Right kidney (tissue), 9 donors: ENCODE measurements at places on chromosomes 5 and 9.

GRCh38 chr9:130298662-130299279, 33.2 kb downstream of the HMCN2 start:
- no peak for DNase-seq

- no peak for DNase-seq
Observed at GRCh38 chr9:129031514-129031913, 3.4 kb upstream of the SH3GLB2 start.

DNA sequence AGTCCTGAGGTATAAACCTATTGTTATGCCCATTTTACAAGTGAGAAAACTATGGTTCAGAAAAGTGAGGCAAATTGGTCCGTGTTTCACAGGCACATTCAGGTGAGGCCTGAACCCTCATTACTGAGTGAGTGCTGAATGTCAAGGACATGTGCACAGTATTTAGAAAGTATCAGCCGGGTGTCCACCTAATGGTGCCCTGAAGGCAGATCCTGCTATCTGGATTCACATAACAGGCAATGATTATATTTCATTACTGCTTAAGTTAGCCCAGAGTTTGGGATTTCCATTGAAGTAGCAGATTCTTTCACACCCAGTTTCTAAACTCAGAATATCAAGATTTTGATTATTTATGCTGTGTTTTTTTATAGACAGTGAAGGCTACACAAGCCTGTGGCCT, 142.7 kb downstream of the LHFPL2 start:
- no peak for DNase-seq

DNA sequence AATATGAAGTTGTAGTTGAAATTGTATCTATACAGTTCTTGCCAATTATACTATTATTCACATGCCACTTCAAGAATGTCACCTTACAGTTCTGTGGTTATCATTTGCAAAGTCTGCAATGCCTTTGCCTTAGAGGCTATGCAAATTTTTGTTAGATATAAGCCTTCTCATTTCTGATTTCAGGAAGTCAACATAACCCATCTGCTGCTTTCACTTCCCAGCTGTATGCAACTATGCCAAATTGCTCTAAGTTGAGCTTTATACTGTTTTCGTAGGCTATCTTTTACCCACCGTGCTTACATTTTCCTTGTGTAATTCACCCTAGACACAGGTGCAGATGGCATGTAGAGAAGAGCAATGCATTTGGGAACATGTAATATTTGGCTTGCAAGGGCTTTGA, 1083.0 kb downstream of the CDH9 start:
- no peak for DNase-seq

DNA sequence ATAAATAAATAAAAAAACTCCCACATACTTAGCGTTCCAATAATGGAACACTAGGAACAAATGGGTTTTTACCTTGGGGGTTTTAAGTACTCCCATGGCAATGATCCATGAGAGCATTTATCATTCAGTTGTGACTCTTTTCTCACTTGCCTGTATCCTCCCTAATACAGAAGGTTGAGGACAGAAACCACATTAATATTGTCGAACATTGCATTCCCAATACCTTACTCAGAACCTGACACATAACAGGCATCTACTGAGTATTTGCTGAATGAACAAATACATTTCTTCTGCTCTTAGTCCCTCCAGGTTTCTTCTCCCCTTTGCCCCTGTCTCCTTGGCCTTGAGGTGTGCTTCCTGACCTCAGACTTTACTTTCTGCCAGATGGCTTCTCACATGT, 175.9 kb downstream of the CEMIP2 start:
- no peak for DNase-seq

DNA sequence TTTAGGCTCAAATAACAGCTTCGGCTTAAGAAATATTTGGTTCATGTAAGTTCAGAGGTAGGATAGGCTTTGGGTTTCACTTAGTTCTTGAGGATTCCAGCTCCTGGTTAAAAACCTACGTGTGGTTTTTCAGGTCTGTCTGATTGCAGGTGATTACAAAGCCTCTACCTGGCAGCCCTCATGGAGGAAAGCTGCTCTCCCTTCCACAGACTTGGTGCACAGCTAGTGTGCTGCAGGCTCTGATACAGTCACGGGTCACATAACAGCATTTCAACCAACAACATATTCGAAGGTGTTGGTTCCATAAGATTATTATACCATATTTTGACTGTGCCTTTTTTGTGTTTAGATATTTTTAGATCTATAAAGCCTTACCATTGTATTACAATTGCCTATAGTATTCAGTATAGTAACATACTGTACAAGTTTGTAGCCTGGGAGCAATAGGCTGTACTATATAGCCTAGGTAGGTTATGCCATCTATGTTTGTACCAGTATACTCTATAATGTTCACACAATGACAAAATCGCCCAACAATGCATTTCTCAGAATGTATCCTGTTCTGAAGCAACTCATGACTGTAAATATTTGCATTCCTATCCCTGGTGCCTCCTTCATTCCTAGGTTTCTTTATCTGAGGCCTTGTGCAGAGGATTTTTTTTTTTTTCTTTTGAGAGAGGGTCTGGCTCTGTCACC, 8.0 kb upstream of the DCP2 start:
- no peak for DNase-seq

- no peak for DNase-seq
Observed at GRCh38 chr9:84642553-84643141, 26.9 kb upstream of the NTRK2 start.

DNA sequence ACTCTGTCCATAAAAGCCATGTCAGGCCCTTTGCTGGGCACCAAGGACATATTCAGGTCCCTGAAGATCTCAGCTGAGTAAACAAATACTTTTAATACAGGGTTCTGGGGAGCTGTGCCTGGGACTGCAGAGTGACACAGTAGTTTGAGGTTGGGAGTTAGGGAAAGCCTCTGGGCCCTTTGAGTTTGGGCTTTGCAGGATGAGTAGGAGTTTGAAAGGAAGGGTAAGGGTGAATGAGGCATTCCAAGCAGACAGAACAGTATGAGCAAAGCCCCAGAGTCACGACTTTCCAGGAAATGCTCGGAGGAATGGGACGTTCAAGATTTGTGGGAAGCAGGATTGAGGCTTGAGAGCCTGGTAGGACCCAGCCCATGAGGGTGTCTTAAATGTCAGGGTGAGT, 13.3 kb downstream of the CRB2 start:
- no peak for DNase-seq
